ENCODE measurements at places on chromosomes 12 and 14. TPM values are rescaled to one million over a fixed set of nuclear protein-coding genes. Genes with fewer than 3 reads are reported as not detected.

DNA sequence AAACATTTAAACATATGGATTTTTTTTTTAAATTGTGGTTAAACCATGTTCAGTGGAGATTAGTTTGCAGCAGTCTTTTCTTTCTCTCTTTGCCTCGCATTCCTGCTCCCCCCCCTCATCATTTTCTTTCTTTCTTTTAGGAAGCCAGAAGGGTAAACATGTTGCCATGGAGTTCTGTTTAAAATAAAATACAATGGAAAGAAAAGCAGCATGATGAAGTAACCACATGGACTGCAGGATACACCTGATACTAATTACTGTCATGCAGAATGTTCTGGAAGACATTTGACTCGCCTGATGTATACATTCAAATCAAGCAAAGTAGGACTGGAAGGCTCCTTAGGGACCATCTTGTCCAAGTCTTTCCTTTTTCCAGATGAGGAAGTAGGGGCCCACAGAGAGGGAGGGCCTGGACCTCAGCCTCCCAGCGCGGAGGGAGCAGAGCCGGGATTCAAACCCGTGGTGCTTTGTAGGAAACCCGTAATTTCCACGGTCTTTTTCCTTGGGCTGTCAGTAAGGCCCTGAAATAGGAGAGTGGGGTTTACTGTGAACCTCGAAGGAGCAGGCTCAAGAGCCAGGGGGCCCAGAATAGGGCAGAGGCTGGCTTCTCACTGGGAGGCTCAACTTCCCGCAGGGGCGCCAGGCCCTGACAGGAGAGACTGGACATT lies 2.4 kb upstream of the MEG3 start:
- peak overlapping the region; percentile 39 for H3K27ac ChIP-seq
- no peaks in the 10 kb centered on the region for H3K36me3 ChIP-seq
- peaks cover 19% of the 10 kb centered on the region for H3K4me1 ChIP-seq
- no peak overlapping the region for H3K4me3 ChIP-seq
- DNase-seq = no peak

GRCh38 chr12:23621900-23622299 lies 327.6 kb downstream of the SOX5 start:
- H3K27me3 ChIP-seq = no peaks in the 10 kb centered on the region
- no peak for DNase-seq
- no peaks in the 10 kb centered on the region for H3K36me3 ChIP-seq
- H3K27ac ChIP-seq = no peak overlapping the region

- no peaks in the 10 kb centered on the region for H3K4me1 ChIP-seq
- H3K36me3 ChIP-seq = no peaks in the 10 kb centered on the region
- DNase-seq = no peak
- H3K27me3 ChIP-seq = peaks cover 38% of the 10 kb centered on the region
- H3K27ac ChIP-seq = no peak overlapping the region
Observed at GRCh38 chr12:94498073-94498472, 38.4 kb upstream of the CEP83 start.

- H3K27me3 ChIP-seq = peaks cover 15% of the 10 kb centered on the region
- peak overlapping the region; percentile 82 for H3K27ac ChIP-seq
- H3K4me3 ChIP-seq = peak overlapping the region; percentile 86
- peaks cover 30% of the 10 kb centered on the region for H3K4me1 ChIP-seq
Observed at GRCh38 chr12:49621651-49622500, 1.5 kb upstream of the PRPF40B start.

DNA sequence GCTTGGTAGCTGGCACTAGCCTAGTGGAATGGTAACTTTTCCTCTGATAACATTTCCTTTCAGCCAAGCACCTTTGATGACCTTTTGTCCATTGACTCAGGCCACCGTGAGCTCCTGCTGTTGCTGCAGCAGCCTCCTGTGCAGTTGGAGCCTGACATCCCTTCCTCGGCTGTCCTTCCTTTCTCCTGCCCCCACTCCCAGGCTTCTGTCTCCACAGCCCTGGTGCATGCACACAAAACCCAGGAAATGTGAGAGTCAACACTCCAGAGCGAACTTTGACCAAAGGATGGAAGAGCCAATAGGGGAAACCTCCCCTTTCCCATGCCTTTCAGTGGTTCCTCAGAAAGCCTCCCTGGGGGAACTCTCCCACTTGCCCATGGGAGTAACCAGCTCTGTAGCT lies 115.0 kb downstream of the TMEM260 start:
- no peaks in the 10 kb centered on the region for H3K27me3 ChIP-seq
- no peaks in the 10 kb centered on the region for H3K4me1 ChIP-seq

- no peak for DNase-seq
- H3K27ac ChIP-seq = peak overlapping the region; percentile 44
- H3K4me3 ChIP-seq = peak overlapping the region; percentile 85
- no peaks in the 10 kb centered on the region for H3K27me3 ChIP-seq
Observed at GRCh38 chr12:56267443-56268071, 815 bp downstream of the COQ10A start.

- H3K4me3 ChIP-seq = no peak overlapping the region
- no peak overlapping the region for H3K27ac ChIP-seq
- H3K27me3 ChIP-seq = peaks cover 17% of the 10 kb centered on the region
- no peak for DNase-seq
Observed at GRCh38 chr12:108462686-108463085, 52.4 kb upstream of the FICD start.

DNA sequence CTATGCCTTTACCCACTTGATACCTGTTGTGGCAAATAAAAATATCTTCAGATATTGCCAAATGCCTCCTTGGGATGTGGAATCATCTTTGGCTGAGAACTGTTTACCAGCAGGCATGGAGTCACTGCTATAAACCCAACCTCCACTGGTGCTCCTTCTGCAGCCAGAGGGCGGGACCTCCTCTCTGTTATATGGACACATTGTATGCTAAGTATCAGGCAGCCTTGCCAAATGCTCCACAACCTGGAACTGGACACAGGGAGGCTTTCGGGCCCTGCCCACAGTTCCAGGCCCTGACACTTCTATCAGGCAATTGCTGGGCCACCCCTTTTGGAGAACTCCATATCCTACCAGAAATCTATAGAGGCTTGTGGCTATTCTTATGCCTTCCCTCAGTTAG lies 201.0 kb downstream of the TMX1 start:
- no peak overlapping the region for H3K4me3 ChIP-seq
- H3K27me3 ChIP-seq = no peaks in the 10 kb centered on the region
- DNase-seq = no peak

The TAS2R7 gene
- total RNA-seq = not detected

The HSPA2 gene
- total RNA-seq = 2.1 TPM

The CCNT1 gene
- total RNA-seq = 32.9 TPM

The RND1 gene
- total RNA-seq = 0.89 TPM

The PMCH gene
- total RNA-seq = not detected
